ENCODE measurements at places on chromosomes 1 and 21.

DNA sequence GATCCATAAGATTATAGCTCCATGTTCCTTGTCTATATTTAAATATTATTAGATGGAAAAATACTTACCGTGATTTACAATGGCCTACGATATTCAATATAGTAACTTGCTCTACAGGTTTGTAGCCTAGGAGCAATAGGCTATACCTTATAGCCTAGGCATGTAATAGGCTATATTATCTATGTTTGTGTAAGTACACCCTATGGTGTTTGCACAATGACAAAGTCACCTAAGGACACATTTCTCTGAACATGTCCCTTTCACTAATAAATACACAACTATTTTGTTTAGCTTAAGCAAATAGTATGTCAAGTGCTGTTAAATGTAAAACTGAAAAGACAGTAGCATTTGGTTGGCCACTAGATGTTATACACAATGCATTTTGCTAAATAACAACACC is 248.9 kb upstream of the ADGRL4 start:
- no peak for DNase-seq

DNA sequence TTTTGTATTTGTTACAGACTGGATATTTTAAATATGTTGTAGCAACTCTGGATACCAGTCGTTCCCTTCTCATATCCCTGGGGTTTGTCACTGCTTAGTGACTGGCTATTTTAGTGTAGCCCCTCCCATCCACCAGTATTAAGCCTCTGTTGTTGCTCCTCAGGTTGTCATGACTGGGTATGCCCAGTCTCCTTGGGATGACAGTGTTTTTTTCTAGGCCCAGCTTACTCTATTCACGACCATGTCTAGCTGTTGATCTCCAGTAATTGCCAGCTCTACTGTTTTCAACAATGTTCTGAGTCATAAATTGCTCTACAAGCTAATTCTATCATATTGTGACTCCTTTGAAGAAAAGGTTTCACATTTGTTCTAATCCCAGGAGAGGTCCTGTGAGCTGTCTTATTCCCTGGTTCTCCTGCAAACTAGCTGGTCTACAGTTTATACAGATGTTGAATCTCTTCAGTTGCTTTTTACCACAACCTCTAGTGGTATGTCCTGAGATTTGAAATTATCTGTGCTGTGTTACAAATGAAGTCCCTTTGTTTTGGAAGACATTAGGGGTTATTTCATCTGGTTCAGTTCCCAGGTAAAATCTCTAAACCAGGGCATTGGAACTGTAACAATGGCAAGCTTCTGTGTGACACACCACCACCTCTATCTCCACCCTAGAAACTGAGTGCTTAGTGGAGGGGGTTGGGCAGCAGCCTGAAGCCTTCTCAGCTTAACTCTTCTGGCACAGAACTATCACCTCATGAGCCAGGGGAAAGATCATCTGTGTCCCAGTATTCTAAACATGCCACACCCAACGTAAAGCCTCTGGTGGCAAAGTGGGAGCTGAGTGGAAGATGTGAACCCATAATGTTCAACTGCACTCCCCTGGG is 124.6 kb downstream of the TRIM33 start:
- no peak for DNase-seq

DNA sequence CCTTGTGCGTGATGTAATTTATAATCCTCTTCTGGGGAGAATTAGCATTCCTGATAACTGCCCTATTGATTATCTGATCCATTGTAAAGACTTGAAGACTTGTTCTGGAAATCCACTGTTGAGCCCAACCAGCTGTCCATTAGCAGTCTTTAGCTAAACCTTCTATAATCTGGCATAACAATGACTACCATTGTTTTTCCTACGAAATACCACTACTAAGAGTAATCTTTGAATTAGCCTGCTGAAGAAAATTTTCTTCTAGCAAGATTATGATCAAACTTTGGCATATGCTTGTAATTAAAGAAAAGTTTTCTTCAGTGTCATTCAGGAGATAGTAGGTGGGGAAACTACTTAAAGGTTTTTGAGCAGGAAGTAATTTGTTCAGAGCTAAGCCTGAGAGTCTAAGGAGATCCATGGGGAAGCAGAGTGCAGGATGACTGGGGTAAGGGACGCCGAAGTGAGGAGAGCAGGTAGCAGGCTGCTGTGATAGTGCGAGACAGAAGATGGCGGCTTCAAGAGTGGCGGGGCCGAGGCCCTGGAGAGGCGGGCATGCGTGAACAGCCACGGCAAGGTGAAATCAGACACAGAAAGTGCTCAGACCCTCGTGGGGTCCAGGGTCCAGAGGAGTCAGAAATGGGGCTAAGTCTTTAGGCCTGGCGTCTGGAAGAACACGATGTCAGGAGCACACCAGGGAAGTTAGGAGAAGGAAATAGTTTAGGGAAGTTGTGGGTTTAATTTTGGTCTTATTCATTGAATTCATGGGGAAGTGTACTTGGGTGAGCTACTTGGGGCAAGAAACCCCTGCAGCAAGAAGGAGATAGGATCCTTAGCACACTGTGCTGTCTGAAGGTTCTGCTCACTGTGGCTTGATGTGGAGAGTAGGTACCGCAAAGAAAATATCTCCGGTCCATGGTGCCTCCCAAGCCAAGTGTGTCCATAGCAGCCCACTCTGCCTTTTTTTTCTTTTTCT is 112.6 kb upstream of the ADAR start:
- peak; percentile 89 for DNase-seq

DNA sequence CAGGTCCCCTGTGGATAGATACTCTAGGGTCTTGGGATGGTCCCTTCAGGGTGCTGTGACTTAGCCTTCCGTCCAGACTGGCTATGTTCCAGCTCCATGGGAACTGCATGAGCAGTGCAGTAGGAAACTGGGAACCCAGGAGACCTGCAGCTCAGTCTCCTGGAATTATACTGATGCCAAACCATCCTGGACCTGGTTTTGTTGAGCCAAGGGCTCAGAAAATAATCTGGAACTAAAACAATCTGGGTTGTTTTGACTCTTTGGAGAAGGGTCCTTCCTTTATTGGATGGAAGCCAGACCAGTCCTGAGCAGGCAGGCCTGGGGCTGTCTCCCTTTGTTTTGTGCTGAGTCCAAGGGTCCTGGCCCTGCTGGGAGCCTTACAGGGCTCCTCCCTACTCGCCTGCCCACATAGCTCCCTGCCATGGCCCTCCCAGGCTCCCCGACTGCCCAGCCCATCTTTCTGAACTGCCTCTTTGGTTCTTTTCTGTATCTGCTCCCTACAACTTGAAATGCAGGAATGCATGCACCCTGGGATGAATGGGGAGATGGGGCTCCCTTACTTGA is 1.2 kb downstream of the IPO13 start:
- DNase-seq: no peak

DNA sequence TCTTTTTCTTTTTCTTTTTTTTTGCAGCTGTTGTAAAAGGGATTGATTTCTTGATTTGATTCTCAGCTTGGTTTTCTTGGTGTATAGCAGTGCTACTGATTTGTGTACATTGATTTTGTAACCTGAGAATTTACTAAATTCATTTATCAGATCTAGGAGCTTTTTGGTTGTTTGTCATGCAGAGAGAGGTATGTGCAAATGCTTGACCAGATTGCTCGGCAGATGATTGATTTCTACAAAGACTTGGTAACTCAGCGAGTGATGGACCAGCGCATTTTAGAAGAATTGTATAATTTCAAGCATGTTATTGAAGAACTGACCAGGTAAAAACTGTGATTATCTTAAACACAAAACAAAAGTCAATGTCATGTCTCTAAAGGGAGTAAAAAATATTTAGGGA is 27.9 kb downstream of the AXDND1 start:
- DNase-seq: no peak

DNA sequence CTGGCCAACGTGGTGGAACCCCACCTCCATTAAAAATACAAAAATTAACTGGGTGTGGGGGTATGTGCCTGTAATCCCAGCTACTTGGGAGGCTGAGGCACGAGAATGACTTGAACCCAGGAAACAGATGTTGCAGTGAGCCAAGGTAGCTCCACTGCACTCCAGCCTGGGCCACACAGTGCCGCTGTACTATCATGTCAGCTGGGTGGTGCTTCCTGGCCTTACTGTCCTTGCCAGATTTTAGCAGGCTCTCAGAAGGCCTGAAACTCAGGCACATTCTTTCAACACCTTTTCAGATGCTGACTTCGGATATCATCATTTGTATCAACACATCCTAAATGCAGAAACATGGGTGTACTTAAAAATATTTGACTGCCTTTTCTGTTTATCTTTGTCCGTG is 31.6 kb upstream of the NBL1 start:
- no peak for DNase-seq

DNA sequence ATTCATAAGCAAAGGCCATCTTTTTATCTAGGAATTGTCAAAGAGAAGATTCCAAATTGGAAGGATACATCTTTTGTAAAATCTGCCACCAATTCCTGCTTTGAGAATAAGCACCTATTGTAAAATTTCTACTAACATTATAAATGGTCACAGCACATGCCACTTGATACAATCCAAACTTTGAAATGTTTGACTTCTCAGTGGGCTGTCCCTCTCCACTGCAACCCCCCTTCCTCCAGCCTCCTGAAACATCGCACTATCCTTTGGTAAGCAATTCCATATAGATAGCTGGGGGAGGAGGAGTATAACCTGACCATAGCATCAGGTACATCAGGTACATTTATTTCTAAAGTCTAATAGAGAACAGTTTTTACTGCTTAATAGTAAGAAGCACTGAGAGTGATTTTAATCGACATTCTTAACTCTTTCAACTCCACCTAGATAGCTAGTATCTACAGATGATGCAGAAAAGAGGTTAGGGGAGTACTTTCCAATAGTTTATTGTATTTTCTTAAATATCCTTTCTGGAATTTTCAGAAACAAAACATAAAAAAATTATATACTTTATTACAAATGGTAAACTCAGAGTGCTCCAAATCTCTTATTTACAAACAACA is 2.9 kb downstream of the JUN start:
- no peak for DNase-seq

- no peak for DNase-seq
Observed at GRCh38 chr1:25343872-25344271, 5.7 kb downstream of the TMEM50A start.

DNA sequence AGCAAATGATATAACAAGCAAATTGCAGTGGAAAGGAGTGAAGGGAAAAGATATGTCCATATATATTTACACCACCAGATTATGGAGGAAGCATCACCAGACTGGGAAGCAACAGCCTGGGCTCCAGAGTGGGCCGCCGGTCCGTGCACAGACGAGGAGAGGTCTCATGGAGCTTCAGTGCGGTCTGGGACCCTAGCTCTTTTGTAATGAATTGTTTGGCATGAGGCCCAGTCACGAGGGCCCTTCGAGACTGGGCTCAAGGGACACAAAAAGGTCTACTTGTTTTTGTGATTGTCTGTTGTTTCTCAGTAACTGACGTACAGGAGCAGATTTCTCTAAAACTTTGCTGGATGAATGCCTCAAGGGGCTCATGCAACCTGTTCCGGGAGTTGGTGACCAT is 12.9 kb upstream of the STUM start:
- no peak for DNase-seq

- no peak for DNase-seq
Observed at GRCh38 chr1:11617314-11617713, 36.9 kb downstream of the FBXO2 start.

- no peak for DNase-seq
Observed at GRCh38 chr21:34935898-34936297, 113.2 kb downstream of the RUNX1 start.

DNA sequence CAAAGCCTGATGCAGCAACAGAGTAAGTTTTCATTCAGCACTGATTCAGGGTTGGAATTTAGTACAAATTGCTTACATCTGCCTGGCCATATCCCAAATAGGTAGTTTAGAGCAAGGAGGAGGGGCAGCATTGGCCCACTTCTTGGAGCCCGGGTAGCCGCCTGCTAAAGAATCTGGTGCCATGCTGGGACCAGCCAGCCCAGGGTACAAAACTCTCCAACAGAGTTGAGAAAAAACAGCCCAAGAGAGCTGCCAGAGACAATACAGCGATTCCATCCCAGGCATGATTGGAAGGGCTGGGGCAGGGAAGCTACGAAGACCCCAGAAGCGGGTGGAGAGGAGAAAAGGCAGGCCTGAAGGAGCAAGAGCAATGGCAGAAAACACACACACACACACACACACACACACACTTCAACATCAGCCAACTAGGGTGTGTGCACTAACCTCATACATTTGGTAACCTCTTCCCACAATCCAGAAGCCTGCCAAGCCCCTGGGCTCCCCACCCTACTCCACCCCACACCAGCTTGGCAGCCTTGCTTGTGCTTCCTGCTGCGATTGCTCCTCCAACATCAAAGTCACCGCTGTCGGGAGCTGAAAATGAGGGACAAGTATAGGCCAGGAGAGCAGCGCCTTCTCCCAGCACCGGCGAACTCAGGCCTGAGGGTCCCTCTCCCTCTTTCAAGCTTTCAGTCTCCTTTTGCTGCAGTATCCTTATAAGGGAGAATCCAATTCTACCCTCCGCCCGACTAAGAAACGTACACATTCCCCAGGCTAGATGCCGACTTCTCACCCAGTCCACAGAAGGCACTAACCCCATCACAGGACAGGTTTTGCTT is 1.2 kb downstream of the PIK3C2B start:
- peak; percentile 78 for DNase-seq

DNA sequence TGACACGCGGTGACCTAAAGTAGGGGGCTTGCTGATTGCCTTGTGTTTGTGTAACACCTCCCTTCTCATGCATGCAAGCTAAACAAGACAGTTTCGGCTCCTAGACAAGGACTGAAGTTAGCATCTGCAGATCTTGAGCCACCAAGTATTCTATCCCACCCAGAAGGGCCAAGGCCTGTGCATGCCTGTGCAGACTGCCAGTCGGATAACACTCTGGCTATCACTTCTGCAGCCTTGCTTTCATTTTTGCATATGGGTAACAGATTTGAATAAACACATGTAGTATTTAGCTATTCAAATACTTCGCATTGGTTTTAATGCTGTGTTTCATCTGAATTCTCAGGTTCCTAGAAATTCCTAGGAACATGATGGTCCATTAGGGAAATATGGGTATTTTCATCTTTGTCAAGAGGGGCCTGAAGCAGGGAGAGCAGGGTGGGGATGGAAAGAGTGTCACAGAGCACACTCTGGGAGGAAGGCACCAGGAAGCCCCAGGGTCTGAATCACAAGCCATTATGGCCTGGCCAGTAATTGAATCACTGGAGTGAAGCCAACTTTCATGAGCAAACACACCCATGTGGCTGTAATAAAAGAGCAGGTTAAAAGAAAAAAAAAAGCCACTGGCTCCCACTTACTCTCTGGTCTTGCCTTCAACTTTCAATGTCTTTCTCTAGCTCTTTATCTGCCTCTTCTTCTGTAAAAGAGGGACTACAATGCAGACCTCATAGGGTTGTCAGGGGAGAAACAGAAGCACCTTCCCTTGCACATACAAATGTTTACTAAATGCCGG is 28.3 kb downstream of the GADD45A start:
- DNase-seq: no peak

DNA sequence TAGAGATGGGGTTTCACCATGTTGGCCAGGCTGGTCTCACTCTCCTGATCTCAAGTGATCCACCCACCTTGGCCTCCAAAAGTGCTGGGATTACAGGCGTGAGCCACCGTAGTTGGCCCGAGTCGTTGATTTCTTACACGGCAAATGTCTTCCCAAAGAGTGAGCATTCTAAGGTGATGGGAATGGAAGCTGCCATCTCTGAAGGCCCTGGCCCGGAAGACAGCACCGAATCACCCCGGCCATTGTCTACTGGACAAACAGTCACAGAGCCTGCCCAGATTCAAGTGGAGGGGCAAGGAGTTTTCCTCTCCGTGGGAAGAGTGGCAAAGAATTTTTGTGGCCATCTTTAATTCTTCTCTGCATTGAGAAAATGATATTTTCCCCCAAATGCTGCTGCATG is 92.1 kb upstream of the AJAP1 start:
- no peak for DNase-seq

- DNase-seq: no peak
Observed at GRCh38 chr21:44613386-44614155, 1.7 kb downstream of the KRTAP10-8 start.

Data from Kasumi-1 (cell line).